ENCODE measurements at places on chromosomes 6 and 20.

DNA sequence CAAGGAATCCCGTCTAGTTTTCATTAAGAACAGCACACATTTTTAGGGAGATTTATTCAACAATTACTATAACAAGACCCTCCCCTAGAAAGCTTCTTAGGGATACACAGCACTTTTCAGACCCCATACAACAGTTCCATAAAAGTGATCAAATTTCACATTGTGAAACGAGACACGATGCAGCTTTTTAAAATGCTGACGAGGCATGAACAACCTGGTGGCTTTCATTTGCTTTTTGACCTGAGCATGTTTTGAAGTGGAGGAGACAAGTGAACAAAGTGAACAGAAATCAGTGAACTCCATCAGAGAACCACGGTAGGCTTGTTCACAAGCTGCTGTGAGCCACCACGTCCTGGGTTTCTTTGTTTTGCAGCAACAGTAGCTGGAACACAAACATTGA lies 112.2 kb downstream of the PCSK2 start:
- DNase-seq, result no peak

GRCh38 chr6:100447900-100448748 lies 16.6 kb downstream of the SIM1 start:
- no peak for DNase-seq

DNA sequence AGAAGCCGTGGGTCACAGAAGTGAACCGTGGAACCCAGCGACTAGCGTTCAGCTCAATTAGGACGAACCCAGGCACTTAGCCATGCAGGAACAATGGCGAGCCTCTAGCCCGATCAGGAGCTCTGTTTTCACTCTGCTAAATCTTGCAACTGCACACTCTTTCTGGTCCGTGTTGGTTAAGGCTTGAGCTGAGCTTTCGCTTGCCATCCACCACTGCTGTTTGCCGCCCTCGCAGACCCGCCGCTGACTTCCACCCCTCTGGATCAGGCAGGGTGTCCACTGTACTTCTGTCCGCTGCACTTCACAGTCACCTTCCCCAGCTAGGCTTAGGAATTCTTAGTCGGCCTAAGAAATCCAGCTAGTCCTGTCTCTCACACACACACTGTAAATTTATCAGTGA lies 25.7 kb upstream of the SLC32A1 start:
- no peak for DNase-seq

DNA sequence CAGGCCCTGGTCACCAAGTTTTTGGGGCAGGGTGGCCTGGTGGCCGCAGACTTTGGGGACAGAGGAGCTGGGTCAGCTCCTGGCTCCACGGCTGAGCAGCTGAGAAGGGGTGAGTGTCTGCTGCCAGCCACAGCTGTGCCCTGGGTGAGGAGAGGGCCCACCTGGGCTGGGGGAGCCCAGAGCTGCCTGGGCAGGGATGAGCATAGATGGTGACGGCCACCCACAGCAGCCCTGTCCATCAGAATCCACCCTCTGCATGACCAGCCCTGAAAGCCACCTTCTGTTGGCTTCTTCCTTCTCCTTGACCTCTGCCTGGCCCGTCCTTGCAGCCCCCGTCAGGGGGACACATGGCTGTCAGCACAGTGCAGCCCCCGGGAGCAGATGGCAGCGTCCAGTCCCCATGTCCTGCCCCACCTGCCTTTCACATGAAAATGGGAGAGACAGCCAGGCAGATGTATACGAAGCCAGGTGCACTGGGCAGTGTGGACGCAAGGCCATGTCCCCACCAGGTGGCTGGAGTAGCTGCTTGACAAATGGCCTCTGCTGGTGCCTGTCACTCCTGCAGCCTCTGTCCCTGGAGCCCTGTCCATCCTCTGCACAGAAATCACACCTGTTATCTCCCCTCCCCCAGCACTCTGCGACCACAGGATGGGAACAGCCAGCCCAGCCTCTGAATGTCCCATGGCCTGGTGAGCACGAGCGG lies 220.8 kb downstream of the PREX1 start:
- no peak for DNase-seq

DNA sequence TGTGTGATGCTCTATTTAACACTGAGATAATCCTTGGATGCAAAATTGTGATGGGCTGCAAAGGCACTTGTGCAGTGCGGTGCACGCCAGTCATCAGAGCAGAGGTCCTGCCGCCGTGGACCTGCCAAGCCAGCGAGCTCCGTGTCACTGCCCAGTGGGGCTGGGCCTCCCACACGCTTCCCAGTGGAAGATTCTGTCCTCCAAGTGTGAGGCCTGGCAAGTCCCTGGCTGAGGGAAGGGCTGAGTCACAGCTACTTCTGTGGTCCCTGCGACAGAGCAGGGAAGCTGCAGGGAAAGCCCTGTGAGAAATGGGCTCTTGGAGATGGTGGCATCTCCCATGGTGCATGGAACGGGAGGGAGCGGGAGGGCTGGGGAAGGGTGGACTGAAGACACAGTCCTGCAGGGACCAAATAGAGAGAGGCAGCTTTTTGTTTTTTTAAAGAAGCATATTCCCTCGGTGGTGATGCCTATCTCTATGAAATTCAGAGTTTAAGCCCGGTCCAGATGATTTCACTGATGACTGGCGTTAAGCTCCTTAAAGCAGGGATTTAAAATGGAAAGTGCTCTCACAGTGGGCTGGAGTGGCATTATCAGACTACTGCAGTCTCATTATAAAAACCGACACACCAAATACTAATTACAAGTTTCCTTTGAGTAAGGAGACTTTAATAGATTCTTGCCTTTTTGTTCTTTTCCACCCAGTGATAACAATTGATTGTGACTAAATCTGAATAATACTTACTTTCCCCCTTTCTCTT lies 413.7 kb downstream of the QKI start:
- no peak for DNase-seq

DNA sequence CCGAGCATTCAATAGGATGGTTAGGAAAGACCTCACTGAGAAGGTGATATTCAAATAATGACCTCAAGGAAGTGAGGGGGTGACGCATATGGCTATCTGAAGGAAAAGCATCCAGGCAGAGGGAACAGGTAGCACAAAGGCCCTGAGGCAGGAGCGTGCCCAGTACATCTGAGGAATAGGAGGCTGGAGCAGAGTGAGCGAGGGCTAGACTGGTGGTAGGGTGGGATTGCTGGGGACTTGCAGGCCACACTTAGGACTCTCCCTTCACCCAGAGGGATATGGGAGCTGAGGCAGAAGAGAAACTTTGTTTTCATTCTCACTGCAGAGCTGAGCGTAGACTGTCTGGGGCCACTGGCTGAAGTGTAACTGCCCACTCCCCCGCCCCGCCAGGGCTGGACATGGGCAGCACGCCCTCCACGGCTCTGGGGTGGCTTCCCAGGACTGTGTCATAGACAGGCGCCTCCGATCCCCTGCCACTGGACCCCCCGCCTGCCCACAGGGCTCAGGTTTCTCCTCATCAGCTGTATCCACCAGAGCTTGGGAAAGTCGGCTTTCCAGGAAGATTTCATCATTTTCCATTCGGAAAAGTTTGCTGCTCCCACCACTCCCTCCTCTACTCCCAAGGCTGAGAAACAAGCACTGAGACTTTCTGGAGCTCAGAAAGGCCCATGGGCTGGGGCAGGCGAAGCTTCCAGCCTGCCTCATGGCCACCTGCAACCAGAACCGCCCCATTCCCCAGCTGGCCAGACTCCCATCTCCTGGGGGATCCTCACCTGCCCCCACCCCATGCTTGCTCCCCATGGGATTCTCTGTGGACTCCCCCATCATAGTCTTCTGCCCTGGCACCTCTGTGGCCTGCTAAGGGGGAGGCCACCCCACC lies 142.6 kb downstream of the MRPL14 start:
- DNase-seq, result no peak

GRCh38 chr6:43856005-43856765 lies 86.2 kb downstream of the VEGFA start:
- no peak for DNase-seq

DNA sequence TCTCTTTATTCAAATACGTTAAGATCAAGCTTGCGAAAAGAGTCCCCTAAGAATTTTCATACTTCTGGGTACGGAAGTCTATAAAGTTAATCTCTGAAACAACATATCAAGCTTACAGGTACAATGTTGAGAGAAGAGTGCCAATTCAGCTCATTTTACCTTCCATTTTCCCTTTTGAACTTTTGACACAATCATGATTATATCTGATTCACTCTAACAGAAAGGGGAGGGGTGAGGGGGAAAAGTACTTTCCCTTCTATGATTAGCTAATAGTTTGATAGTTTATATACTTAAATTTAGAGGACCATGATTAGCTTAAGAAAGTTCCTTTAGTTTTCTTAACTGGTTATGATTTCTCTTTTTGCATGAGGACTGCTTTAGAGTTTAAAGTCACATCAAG lies 33.5 kb downstream of the SNX3 start:
- DNase-seq, result no peak

GRCh38 chr6:164109770-164110140 lies 695.2 kb downstream of the QKI start:
- no peak for DNase-seq

DNA sequence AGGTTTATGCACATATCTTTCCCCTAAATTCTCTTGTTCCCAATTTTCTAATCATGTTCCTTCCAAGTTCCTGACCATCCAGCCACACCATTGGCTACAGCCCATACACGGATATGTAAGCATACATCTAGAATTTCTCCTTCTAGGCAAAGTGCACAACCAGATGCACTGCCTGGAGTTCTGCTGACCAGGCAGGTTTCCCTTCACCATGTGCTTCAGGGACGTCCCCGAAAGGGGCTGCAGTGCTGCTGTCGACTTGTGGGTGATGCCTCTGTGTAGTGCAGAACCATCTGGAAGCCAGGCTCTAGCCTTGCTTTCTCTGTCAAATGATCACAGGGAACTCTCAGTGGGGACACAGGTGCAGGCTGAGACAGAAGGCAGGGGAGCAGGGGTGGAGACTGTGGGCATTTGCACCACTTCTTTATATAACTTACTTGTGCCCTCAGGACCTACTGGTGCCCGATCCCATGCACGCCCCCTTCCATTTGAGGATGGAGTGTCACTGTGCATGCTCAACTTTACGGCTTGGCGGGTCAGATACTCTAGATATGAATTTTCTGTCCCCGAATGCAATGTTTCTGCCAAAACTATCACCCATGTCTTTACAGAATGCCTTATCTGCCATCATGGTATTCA lies 37.5 kb upstream of the SMOC2 start:
- no peak for DNase-seq

DNA sequence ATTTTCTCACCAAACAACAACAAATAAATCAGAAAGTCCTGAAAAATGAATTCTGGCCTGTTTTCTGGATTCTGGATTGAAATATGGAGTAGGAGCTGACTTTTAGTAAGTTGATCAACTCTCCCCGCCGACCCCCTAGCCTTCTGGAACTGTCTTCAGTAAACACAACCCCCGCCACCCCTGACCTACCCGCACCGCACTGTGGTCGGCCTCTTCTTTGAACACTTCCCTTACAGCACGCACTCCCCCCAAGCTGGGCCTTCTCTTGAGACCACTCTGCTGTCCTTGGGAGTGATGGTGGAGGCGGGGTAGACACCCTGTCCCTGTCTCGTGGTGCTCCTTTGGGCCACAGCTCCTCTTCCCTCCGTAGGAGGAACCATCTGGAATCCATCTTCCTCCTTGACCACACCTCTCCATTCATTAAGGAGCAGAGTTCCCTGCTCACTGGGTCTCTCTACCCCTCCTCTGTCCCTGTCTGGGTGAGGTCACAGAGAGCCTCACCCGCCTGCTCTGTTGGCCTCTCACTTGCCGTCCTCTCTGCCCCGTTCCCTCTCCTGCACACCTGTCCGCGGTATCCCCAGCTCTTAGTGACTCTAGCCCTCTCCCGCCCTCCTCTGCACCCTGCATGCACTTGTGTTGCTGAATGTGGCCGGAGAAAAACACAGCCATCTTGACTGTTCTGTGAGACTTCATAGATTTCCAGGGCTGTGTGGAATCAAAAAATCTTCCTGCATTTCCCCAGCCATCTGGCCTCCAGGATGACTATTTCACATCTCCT lies 19.1 kb downstream of the SYNJ2 start:
- DNase-seq, result no peak

DNA sequence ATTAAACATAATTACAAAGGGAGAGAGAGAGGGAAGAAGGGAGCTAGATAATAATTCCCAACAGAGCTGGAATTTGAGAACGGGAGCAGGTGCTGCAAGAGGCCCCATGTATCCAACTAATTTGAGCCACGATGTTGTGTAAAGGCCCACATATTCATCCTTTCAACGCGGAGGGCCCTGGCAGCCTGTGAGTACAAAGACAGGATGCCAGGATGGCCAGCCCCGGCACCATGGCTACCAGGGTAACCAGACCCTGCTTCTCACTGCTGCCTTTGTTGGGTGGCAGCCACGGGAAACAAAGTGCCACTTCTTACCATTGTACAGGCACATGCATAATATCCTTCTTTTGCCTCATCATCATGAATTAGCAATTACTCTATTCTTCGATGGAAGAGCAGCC lies 492.0 kb upstream of the NRSN1 start:
- DNase-seq, result no peak

- DNase-seq, result no peak
These were observed 38.2 kb upstream of the FRMD1 start for GRCh38 chr6:168116975-168117899.

- no peak for DNase-seq
These were observed 693.6 kb downstream of the QKI start for GRCh38 chr6:164108092-164108491.
